ENCODE measurements at places on chromosomes 13 and 19.

DNA sequence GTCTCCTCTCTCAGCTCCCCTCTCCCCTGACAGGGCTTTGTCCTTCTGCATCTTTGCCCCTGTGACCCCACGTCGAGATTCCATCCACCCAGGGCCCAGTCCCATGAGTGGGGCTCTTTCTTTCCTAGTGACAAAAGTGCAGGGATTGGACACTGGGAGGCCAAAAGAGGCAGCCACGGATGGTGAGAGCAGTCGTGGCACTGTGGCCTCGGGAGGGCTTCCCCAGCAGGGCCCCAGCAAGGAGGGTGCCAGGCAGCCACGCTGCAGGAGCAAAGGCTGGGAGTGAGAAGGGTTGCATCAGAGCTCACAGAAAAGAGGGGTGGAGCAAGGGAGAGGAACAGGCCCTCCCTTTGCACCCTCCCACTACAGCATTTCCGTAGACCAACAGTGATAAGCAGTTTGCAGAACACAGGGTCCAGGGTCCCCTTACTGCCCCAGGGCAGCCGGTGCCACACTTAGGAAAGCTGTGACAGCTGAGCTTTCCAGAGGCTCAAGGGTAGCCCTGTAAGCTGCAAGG is 4.9 kb downstream of the ZSCAN1 start:
- no peak for DNase-seq

GRCh38 chr13:20193162-20193906 is 596 bp upstream of the GJB2 start:
- no peak for DNase-seq

GRCh38 chr19:10120538-10121189 is 965 bp upstream of the EIF3G start:
- no peak for DNase-seq

GRCh38 chr19:11102944-11103343 is 13.7 kb downstream of the LDLR start:
- DNase-seq = no peak

DNA sequence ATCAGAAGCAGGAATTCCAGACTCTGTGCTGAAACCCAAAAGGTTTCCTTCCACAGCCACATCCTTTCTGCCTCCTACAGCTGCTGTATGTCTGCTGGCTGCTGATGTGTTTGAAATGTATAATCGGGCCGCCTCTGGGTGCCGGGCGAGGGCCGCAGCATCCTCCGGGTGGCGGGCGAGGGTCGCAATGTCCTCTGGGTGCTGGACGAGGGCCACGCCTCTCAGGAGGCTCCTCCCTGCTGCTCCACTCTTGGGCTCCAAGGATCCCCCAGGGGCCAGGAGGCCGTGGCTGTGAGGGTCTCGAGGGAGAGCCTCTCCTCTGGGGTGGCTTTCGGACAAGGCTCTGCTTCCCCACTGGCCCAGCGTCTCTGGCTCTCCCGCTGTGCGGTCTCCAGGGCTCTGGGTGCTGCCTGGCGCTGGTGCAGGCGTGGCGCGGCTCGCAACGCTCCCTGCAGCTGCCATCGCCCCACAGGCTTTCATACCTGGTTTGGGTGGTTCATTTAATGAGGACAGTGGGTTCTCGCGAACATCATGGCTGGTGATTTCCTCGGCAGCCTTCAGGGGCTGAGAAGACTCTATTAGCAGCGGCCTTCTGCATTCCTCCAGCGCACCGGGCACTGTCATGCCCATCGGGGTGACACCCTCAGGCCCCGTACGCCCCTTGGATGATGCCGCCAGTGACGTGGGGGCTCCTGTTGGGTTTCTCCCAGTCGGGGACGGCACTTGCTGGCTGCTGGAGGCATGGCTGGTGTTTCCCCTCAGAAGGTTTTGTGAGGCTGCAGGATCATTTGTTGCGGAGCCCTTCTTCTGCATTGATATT is 41.8 kb upstream of the GRTP1 start:
- no peak for DNase-seq

DNA sequence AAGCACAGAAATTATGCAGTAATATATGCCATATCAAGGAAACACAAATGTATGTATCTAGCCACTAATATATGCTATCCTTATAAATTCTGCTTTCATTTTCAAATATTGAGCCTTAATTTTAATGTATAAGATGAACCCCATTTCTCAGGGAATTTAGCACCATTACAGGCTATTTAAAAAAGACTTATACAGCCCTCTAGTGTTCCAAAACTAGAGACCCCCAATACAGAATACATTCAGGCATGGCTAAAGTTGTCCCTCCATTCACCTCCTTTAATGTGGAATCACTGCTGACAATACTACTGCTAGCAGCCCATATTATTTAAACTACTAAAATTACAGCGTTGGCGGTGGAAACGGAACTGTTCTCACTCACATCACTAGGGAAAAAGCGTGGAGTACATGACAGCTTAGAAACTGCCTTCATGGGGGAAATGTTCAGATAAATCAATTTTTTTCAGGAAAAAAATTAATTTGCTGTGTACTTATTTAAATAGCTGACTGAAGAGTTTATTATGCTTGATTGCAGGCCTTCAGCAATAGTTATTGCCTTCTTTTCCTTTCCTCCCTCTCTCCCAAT is 541.0 kb downstream of the PCDH9 start:
- DNase-seq = no peak

DNA sequence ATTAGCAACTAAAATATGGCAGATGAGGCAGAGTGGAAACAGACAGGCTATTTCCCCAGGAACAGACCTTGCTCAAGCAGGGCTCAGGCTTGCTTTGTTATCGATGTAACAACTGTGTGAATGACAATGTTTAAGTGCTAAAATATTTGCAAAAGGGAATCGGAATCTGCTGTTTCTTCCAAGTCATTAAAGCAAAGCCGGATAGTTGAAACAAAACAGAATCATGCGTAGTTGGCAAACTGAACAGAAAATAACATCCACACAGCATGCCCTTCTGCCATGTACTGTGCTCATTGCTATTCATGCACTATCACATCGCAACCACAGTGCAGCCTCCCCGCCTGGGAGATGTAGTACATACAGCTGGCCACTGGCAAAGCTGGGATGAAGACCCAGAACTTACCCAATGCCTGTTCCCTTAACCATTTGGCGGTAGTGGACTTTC is 799.1 kb downstream of the DIAPH3 start:
- no peak for DNase-seq

GRCh38 chr19:10968527-10969135 is 7.8 kb downstream of the SMARCA4 start:
- no peak for DNase-seq

- DNase-seq = no peak
Observed at GRCh38 chr13:100673376-100673712, 1.3 kb downstream of the TMTC4 start.

- DNase-seq = no peak
Observed at GRCh38 chr19:51786646-51787494, 8.1 kb upstream of the FPR3 start.

- DNase-seq = no peak
Observed at GRCh38 chr19:31304831-31305312, 44.4 kb downstream of the TSHZ3 start.

- DNase-seq = no peak
Observed at GRCh38 chr13:40756042-40756441, 14.9 kb downstream of the MRPS31 start.

DNA sequence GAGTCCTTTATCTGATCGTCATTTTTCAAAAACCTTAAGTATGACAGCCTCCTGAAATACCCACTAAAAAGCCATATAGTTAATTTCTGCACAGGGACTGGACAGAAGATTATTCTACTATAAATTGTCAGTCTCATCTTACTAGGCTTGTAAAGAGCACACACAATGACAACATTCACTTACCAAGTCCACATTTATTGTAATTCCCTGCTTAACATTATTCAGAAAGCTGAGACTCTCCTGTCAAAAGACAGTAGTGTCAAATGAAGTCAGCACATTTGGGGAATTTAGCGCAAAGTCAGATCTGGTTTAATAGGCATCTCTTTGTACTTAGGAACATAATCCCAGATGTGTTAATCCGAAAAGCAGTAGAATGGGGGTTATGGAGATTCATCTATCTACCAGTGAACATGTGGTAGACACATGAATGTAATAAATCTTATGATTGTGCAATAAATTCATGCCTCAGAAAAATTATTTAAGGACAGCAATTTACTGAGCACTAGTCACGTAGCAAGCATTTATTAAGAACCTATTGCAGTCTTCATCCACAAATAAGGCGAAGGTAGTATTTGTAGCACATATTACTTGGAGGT is 224.6 kb upstream of the GPC6 start:
- no peak for DNase-seq

DNA sequence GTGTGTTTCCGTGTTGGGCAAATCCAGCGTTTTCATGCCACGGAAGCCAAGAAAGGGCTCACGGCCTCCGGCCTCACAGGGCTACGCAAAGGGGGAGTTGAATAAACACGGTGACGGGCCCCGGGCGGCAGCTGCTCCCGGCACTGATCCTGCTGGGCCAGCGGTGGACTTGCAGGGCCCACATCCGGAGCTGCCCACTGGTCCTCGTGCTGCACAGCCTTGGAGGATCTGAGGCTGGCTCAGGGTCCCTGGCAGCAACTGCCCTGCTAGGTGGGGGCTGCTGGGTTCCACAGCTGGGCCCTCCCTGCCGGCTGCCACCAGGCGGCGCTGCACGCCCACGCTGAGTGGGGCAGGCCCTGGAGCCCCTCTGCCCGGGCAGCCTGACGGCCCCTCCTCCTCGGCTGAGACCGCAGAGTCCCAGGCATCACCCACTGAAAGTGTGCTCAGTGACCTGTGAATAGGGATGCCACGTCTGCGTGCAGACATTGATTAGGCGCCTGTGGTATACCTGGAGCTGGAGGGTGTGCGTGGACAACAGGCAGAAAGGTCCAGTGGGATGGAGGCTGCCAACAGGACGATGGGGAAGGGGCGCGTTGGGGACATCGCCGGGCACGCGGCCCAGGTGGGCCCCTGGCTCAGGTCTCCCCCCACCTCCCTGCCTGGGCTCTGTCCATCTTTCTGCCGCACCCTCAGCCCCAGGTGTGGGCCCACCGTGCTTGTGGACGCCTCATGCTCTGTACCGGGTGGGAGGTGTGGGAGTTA is 5.3 kb upstream of the HCN2 start:
- peak; percentile 70 for DNase-seq

- no peak for DNase-seq
Observed at GRCh38 chr13:90673746-90674145, 673.7 kb upstream of the MIR17HG start.

- no peak for DNase-seq
Observed at GRCh38 chr13:109274188-109274821, 512.1 kb downstream of the IRS2 start.

- DNase-seq = no peak
Observed at GRCh38 chr13:74145249-74145975, 11.2 kb upstream of the KLF12 start.

- no peak for DNase-seq
Observed at GRCh38 chr19:14770136-14770535, 8.2 kb downstream of the ADGRE2 start.

DNA sequence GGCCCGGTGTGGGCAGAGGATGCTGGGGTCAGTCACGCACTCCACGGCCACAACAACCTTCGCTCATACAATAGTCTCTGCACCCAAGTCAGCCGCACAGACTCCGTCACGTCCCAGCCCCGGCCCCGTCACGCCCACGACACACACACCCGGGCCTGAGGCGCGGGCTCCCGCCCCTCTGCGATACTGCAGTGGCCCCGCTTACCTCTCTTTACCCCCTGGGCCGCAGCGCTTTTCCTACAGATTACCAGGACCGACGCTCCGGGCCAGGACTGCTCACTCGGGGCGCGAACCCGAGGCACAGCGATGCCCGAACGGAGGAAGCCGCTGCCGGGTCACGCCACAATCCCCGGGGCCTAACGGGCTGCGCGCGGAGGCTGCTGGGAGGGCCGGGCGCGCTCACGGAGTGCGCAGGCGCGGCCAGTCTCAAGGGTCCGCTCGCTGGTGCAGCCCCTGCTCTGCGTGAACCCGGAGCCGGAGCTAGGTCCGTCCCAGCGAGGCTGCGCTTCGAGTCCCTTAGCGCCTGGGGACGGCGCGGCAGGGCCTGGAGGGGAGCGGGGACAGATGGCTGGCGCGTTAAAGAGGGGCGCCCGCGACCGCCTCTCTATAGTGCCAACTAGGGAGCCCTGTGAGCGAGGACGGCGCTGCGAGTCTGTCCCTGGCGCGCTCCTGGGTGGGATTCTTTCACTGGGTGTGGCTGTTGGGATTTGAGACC is at the start of gene ZFP82:
Gene ZFP82, minus strand, starts transcription at position 358 of the 715 bp plus-strand sequence. CDS start 8,855 bp downstream, outside the sequence.
- peak; percentile 74 for DNase-seq

- no peak for DNase-seq
Observed at GRCh38 chr13:75352641-75353327, 129.2 kb downstream of the TBC1D4 start.

DNA sequence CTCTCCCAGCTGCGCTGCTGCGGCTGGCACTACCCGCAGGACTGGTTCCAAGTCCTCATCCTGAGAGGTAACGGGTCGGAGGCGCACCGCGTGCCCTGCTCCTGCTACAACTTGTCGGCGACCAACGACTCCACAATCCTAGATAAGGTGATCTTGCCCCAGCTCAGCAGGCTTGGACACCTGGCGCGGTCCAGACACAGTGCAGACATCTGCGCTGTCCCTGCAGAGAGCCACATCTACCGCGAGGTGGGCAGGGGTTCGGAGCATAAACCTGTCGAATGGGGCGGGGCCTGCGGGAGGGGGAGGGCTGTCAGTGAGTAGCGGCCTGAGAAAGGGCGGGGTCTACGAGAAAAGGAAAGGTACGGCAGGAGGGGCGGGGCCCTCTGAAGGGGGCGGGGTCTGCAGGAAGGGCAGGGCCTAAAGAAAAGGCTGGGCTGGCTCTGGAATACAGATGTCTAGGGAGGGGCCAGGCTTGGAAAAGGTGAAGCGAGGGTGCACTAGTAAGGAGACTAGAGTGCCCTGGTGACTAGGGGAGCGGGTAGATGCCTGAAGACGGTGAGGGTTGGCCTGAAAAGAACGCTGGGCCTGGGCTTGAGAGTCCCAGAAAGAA is 3.6 kb downstream of the CD37 start:
- no peak for DNase-seq

GRCh38 chr19:13887517-13887916 is 10.6 kb downstream of the NANOS3 start:
- DNase-seq = no peak

- peak; percentile 41 for DNase-seq
Observed at GRCh38 chr19:47157431-47158321, 27.0 kb downstream of the SAE1 start.

- no peak for DNase-seq
Observed at GRCh38 chr13:27965343-27965739, 3.8 kb downstream of the CDX2 start.

- no peak for DNase-seq
Observed at GRCh38 chr13:27624071-27624470, 2.4 kb downstream of the POLR1D start.

DNA sequence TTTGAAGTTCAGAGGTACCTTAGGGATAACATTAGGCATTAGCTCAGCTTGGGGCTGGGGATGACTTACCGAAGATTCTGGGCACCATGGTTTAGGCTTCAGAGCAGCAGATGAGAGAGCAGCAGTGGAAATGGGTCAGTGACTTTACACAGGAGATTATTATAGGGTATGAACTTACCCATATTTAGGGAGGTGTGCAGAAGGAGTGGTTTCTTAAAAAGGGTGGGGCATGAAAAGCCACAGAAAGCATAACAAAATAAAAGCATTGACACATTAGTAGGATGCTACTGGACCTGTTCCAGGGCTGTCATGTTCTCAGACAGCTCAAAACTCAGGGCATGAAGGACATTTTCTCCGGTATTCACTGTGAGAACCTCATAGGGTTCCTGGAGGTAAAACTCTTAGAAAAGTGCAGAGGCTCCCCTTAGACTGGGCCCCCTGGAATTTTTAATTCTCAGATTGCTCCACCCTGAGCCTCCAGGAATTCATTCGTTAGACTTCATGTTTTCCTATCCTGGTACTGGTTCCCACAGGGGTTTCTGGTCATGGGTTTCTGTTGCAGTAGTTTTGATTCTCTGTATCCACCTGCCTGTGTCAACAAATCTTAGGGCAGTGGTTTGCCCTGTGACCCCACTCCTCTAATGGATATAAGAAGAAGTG is 20.7 kb downstream of the IGFL1 start:
- no peak for DNase-seq

Data from activated CD8-positive, alpha-beta memory T cell treated with anti-CD3 and anti-CD28 coated beads, Interleukin-2, amount 50 U/mL, for 4 hours (primary cell).